SW 1271 (cell line): ENCODE measurements at places on chromosomes 7 and 10.

GRCh38 chr10:110006358-110007160, 1.2 kb upstream of the ADD3 start:
- no peak for DNase-seq

- no peak for DNase-seq
Measured at GRCh38 chr10:62462461-62462860, 88.3 kb downstream of the ZNF365 start.

DNA sequence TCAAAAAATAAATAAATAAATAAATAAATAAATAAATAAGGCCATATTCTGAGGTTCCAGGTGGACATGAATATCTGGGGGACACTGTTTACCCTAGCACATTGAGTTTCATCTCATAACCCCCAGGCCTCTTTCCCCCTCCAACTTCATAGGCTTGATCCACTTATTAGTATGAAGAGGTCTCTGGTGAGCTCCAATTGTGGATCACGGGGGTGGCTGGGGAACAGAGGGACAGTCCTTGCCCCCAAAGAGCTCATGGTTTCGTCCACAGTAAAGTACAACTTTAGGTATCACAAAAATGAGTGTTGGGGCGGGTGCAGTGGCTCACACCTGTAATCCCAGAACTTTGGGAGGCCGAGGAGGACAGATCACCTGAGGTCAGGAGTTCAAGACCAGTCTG, 93.4 kb upstream of the TNRC18 start:
- DNase-seq, result no peak

DNA sequence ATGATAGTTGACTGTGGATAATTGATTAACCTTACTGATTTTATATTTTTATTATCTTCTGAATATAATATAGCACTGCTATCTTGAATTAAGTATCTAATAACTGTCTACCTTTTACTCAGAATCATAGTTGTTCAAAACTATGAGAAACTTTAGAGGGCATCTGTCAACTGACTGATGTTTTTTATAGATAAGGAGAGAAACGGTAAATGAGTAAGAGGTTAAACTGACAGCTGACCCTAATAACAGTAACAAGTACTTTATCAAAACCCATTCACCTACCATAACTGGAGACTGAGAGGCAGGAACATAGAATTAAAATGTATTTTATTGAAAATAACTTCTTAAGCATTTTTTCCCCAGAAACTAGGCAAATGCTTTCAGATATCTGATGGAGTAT, 62.2 kb downstream of the CYP51A1 start:
- no peak for DNase-seq
